CD4-positive, alpha-beta T cell treated with Interleukin-1 beta for 1 hour (primary cell): ENCODE measurements at places on chromosomes 12 and 14.

GRCh38 chr12:46659032-46659650, 166.7 kb downstream of the SLC38A4 start:
- no peak for DNase-seq

DNA sequence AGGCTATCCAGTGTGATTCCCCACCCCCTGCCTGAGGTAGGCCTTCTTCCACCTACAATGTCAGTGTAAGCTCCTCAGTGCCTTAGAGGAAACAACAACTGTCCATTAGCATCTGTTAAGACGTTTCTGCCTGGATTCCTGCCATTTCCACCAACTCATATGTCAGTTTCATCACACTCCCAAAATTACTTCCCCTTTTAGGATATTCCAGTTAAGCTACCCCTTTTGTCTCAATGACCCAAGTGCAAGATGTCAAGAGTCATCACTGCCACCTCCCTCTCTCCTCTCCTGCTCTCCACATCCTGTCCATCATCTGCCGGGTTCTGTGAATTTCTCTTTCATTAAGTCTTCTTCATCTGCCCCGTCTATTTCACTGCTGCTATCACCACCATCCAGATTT, 189.4 kb downstream of the DPF3 start:
- no peak for DNase-seq

DNA sequence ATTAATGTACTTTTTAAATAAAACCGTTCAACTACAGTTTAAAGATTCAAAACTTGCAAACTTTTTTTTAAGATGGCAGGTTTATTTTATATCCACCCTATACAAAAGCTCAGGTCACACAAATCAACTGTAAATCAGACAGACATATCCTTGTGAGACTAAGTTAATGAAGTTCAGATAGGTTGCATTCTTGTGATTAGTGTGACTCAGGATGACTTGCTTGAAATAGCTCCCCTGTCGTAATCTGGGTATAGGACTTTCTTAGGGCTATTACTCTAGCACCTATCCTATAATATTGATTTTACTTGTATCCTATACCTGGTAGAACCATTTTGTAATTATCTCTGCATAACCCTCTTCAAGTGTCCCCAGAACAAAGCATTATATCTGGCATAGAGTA, 9.5 kb upstream of the PRKD1 start:
- DNase-seq, result no peak

DNA sequence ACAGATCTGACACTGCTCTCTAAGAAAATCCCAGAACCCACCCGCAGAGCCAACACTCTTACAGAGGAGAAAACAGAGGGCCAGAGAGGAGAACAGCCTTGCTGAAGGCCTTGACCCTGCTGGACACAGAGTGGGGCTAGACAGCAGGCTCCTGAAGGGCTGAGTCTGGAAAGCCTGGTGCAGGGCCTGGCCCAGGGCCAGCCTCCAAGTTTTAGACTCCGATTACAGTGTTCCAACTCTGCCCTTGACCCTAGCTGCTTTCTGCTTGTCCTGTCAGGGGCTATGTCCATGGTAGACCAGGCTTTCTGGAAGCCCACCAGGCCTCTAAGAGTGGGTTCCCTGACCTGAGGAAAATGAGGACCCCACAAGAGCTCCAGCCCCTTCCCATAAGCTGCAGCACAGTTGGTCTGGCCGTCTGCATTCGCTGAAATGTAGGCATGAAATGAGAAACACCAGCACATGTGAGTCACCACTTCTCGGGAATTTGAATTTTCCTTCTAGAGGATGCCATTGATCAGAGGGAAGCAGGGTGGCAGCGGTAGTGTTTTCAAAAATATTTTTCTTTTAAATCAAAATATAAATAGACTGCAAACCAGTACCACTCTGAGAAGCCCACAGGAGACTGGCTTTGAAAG, 154.4 kb downstream of the CALM1 start:
- DNase-seq, result no peak

GRCh38 chr12:117847371-117847770, 121.4 kb downstream of the KSR2 start:
- DNase-seq, result no peak

- no peak for DNase-seq
Observed at GRCh38 chr14:64233531-64234190, 60.5 kb downstream of the ESR2 start.

DNA sequence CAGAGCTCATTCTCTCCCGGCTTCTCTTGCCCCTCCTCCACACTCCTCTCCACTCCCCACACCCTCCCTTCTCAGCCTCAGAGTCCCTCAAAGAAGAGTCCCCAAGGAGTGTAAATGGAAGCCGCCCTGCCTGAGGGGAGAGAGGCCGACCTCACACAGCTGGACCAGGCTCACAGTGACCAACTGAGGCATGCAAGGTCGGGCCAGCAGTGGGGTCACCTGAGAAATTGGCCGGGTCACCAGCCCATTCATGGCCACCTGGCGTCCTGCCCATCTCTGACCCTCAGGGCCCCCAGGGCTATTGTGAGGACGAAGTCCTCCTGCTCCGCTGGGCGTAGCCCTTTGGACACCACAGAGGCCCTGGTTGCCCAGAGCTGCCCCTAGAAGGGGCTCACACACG, 49.5 kb upstream of the NUAK1 start:
- DNase-seq, result no peak

- DNase-seq, result no peak
Observed at GRCh38 chr14:56036353-56036752, 81.9 kb upstream of the PELI2 start.

DNA sequence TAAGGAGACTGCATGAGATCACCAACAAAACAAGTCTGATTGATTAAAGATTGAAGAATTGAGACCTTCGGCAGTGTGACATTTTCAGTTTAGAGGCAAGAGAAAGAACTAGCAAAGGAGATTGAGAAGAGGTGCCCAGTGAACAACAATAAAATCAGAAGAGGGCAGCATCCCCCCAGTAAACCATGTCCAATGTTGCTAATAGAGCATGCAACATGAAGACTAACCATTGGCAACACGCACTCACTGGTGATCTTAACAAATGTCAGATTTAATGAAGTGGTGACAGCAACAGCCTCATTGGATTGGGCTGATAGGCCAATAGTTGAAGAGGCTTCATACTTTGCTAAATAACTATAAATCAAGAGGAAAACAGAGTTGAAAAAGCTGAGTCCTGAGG, 20.7 kb upstream of the TAS2R14 start:
- peak; percentile 15 for DNase-seq

DNA sequence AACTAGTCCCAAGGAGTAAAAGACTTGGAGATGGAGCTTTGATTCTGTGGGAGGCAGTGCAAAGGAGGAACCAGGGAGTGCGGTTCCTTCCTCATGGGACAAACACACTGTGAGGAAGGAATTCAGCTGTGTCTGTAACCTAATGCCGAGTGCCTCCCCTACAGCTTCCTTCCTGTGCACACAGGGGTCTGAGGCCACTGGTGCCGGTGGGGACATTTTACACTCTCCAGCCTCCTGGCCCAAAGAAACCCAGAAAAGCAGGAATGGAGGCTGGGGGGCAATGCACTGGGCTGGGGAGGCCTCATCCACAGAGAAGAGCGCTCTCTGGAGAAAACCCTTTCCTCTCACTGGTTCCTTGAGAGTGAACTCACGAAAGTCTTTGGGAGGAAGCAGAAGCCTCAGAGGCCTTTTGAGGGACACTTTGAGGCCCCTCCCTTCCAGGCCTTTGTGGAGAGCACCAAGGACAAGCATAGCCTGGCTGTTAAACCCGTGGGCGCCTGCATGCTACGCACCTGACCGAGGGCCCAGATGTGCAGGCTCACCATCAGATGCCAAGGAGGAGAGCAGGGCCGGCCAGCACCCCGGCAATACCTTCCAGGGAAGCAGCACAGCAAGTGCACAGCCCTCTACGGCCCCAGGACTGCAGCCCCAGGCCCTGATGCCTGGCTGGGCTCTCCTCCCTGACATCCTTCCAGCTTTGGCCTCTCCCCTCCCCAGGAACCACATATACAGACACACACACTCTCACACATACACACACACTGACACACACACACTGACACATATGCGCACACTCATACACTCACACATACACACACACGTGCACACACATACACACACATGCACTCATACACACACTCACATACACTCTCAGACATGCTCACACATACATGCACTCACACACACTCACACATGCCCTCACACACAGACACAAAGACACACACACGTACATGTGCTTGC, 52.0 kb downstream of the NFKBIA start:
- DNase-seq, result no peak

- no peak for DNase-seq
Observed at GRCh38 chr12:52945389-52946232, 3.3 kb upstream of the KRT18 start.

DNA sequence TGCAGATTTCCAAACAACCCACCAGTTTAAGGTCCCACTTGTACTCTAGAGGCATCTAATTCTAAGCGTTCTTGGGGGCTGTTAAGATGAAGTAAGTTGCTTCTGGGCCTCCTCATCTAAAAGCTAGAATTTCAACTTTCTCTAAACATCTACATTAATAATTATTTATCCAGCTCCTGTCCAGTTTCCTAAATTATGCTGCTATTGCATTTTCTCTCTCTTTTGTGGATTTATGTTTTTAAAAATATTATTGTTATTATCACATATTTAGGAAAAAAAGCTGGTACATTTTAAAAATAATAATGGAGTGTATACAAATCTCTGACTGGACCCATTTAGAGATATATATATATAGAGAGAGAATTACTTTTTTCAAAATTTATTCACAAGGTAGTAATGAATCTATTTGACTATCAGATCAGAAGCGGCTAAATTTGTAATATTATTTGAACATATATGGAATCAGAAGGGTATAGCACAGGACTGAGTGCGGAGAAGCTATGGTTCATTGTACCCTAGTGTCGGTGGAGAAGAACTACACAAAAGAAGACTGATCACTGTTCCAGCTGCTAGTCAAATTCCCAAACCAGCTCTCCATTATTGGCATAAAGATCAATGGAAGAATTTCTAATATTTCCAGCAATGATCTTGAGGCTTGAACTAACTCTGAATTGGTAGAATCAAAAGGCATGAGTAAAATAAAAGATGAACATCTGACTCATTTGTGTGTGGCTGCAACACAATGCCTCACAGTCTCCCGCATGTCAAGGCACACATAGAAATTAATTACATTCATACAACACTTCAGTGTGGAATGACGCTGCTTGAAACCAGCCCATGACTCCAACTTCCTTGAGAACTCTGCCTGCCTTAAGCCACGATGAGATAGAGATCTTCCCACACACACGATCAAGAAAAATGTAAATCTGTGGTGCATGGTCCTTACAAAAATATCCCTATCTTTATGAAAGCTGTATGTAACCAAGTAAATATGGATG, 433.4 kb upstream of the OR4E1 start:
- DNase-seq, result no peak

- DNase-seq, result no peak
Observed at GRCh38 chr12:103848917-103849491, 8.0 kb upstream of the NT5DC3 start.

GRCh38 chr12:95723693-95724384, 66.7 kb downstream of the NTN4 start:
- no peak for DNase-seq

DNA sequence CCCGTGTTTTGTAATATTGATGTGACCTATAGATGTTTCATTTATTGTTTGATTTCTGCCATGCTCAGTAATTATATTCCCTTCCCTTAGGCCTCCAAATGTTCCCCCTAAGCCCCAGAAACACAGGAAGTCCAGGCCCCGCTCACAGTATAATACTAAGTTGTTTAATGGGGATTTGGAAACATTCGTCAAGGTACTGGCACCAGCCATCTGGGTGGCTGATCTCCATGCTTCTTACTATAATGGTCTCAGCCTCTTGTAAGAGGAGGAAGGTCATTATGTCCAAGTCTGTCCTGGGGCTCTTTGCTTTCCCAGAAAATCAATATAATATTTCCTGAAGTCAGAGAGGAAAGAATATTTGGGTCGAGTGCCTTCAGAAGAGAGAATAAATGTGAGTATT, 130.9 kb downstream of the KICS2 start:
- no peak for DNase-seq

DNA sequence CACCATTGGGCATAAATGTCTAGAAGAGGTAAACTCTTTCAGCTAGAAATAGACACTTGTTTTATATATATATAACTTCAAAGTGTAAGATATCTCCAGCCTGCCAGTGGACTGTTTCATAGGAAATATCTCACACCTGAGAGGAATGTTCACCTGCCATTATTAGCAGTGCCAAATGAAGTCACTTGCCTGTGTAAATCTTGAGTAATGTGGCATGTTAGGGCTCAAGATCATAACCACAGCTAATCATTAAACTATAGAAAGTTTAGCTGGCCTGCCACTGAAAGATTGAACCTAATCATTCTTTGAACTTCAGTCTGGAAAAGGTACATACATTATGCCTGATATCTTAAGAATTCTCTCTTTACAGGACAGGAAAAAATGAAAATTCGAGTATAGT, 25.5 kb upstream of the KCNJ8 start:
- no peak for DNase-seq

DNA sequence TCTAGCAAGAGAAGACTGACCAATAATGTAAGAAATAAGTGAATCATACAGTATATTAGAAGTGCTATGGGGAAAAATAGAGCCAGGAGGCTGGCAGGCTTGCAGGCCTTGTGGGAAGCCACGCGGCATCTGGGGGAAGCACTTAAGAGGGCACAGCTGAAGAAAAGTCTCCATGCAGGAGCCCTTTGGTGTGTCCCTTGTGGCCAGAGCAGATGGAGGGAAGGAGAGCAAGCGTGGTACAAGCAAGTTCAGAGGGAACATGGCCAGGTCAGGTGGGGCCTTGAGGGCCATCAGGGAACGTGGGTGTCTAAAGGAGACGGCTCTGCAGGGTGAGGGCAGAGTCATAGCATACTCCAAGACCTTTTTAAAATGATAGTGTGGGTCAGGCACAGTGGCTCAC, 51.7 kb downstream of the LRRC74A start:
- DNase-seq, result no peak

DNA sequence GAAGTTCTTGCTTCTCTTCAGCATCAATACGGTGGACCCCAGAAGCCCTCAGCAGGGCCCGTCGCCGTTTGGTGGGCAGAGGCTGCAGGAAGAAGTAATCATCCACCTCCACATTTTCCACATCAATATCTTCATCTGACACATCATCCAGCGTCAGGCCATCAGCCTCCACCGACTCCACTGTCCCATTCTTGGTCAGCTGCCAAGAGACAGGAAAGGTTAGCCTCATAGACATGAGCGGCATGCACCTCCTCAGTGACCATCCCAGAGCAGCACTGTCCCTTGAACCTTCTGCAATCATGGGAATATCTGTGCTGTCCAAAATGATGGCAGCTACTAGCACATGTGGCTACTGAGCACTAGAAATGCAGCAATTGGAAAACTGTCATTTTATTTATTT, 15.6 kb downstream of the CSRNP2 start:
- DNase-seq, result no peak

- no peak for DNase-seq
Observed at GRCh38 chr12:121657305-121658008, 12.0 kb downstream of the MORN3 start.

DNA sequence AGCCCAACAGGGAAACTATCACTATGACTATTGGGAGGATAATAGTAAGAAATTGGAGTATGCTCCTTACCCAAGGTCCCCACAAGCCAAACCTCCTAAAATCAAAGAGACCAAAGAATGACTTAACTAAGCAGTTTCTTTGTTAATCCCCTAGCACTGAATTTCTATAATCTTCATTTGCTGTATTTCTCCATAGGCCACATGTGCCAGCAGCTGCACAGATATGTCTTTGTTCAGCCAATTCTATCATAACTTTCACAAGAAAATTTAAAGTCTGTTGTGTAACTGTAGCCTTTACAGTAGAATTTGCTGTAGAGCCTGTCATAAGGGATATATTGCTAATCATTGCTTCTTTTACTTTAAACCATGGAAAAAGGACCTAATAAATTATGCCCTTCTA, 104.0 kb downstream of the RIN3 start:
- no peak for DNase-seq
